Cortex of kidney (tissue), 1 donor: ENCODE measurements at places on chromosomes 5 and 9.

DNA sequence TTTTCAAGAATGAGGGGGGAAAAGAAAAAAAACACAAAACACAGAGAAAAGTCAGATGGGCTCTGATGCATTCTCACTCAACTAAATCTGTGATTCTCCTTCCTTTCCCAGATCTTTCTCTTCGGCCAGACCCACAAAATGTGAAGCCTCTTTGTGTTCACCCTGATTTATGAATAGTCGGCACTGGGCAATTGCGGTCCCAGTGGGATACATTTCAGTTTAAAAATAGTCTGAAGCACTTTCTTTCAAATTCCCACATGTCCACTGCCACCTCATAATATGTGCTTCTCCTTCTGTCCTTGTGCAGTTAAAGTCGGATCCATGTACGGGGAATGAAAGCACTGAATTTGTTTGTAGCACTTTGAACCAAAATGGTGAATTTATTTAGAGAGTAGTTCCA, 995.4 kb upstream of the WWC1 start:
- no peak for DNase-seq

GRCh38 chr5:114018186-114018585, 343.7 kb upstream of the KCNN2 start:
- no peak for DNase-seq

GRCh38 chr9:2857564-2858198, 13.8 kb upstream of the PUM3 start:
- no peak for DNase-seq

- no peak for DNase-seq
Measured at GRCh38 chr5:77426670-77427069, 65.4 kb downstream of the WDR41 start.

- DNase-seq = no peak
Measured at GRCh38 chr5:54533541-54534190, 16.1 kb downstream of the SNX18 start.

DNA sequence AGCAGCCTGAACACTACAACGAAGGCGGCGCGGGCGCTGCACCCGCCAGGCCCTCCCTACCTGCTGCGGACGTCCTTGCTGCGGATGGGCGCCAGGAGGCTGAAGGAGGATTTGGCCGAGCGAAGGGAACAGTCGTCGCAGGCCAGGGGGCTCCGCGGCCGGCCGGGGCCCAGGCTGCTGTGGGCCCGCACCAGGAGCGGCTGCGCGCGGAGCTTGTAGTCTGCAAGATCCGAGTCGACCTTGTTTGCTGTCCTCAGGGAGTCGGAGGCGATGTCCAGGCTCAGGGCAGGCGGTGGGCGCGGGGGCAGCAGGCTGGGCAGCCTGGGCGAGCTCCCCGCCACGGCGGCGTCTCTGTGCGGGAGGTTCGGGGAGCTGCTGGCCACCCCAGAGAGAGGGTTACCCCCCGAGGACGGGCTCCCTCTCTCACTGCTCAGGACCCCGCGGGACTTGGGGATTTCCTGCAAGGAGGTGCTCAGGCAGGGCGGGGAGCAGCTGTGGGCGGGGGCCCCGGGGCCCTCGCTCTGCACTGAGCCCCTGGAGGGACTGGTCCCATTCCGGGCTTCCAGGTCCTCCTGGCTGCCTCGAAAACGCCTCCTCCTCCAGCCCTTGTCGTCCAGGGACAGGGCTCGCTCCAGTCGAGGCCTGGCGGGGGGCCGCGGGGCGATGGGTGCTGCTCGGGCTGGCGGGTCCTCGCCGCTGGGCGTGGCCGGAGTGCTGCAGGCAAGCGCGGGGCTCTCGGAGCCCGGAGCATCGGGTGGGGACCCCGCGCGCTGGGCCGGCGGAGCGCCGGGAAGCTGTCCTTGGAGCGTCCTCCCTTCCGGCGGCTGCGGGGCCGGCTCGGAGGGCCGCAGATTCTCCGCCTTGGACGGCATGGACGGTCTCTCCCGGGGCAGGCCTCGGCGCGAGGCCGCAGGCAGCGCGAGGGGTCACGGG, 831 bp downstream of the INPP5E start:
- DNase-seq = no peak

DNA sequence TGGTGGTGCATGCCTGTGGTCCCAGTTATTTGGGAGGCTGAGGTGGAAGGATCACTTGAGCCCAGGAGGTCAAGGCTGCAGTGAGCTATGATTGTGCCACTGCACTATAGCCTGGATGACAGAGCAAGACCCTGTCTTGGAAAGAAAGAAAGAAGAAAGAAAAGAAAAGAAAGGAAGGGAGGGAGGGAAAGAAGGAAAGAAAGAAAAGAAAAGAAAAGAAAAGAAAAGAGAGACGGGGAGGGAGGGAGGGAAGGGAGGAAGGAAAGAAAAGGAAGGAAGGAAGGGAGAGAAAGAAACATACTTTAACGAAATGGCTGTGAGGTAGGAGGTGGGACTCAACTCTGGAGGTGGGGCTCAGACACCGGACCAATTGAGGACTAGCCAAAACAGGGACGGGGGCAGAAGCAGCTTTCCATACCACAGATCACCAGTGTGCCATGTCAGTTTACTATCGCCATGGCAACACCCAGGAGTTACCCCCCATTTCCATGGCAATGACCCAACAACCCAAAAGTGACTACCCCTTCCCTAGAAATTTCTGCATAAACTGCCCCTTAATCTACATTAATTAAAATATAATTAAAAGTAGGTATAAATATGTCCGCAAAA, 21.3 kb downstream of the PTGES start:
- DNase-seq = no peak

- no peak for DNase-seq
Measured at GRCh38 chr5:159104051-159104651, 4.4 kb upstream of the EBF1 start.
